ENCODE measurements at places on chromosomes 1 and 21.

DNA sequence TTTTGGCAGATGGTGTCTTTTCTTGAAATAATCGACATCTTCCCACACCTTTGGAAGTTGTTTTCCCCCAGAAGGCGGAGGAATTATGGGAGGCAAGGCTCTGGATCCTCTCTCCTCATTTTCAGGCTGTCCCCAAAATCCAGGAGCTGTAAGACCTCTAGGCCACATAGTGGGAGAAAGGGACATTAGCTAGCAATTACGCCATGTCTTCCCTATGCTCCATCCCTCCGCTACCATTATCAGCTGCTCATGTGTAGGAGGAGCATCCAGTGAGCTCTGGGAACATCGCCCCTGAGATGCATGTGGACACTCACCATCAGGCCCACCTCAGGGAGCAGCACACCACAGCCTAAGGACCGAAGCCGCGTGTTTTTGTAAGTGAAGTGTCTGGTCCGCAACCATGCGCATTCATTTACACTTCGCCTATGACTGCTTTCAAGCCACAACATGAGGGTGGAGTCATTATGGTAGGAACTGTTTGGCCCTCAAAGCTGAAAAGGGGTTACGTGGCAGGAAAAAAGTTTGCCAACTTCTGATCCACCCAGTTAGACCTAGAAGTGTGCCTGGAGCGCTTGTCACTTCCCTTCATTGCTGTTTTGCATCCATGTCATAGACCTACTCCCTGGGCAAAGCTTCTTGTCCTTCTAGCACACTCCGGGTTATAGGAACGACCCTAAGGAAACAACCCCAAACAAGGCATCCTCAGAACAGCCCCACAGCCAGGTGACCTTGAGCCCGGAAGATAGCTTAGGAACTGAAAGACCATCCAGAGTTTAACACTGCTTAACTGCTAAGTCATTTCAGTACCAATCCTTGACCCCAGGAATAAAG lies 85.5 kb downstream of the C1orf94 start:
- DNase-seq = no peak

DNA sequence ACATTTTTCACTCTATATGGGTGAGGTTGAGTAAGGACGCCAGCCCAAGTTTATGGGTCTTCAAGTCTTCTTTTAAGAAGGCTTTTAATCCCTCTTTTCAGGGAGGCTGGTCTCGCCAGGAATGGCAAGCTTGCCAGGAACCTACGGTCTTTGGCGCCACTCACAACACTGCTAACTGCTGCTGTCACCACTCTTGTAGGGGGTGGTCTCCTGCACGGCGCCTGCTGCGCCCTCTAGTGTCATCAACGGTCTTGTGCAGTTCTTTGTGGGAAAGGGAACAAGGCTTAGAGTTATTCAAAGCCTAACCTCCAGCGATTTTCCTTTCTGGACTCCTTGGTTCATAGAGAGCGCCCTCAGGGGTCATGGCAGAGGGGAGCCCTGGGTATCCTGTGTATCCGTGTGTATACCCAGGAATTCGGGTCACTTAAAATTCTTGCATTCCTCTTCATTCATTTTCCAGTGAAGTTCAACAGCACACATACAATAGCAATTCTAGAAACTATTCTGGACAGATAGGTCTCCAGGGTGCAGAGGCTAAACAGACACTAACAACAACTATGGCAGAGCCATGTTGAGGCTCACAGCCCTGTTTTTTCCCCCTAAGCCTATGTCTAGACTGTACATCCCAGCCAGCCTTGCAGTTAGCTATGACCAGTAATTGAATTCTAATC lies 392.8 kb upstream of the CAMK1G start:
- no peak for DNase-seq

GRCh38 chr1:3746389-3746829 lies 5.8 kb upstream of the CCDC27 start:
- no peak for DNase-seq

DNA sequence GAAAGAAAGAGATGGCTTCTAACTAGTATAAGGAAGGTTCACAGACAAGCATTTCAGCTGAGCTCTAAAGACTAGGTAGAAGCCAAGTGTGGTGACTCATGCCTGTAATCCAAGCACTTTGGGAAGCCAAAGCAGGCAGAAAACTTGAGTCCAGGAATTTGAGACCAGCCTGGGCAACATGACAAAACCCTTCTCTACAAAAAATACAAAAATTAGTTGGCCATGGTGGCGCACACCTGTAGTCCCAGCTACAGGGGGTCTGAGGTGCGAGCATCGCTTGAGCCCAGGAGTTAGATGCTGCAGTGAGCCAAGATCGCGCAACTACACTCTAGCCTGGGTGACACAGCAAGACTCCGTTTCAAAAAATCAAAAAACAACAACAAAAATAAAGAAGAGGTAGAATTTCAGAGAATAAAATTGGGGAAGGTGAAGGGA lies 27.8 kb downstream of the FBXO42 start:
- no peak for DNase-seq

DNA sequence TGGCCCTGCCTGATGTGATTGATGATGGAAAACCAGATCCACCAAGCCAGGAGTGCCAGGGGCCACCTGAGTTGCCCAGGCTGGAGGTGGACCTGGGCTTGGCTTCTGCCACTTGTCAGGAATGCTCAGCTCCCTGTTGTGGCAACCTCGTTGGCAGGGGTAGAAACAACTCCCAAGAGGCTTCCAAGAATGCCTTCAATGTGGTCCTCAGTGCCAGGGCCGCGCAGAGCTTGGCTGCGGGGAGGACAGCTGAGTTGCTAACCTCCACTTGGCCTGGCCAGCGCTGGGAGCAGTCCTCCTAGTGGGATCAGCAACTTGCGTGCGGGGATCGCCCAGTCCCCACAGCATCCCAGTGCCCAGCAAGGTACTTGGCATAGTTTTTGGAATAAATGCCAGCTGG lies 9.0 kb downstream of the MYOM3 start:
- DNase-seq = no peak

DNA sequence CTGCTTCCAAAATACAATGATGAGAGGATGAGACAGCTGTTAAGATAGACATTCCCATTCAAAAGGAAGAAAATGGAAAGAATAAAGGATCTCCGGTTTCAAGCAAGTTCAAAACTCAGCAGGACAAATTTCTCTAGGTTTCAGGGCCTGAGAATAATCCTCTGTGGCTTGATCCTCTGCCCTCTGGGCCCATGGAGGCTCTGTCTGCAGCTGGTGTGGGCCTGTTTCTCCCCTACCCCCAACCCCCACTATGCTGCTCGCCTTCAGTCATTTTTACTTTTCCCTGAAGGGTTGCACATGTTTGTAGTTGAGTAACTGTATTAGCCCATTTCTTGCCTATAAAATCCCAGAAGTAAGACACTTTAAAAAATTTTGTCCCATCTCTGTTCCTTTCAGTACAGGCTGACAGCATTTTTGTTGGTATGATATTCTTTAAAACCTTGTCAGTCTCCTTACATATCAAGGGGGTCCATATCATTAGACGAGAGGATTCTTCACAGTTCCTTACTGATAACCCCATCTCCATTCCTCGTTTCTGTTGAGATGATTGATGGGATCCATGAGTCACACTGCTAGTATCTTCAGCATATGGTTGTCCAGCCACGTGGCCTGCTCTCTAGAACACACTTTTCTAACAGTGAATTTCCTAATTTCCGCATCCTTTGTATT lies 10.5 kb downstream of the ZMYM4 start:
- no peak for DNase-seq

DNA sequence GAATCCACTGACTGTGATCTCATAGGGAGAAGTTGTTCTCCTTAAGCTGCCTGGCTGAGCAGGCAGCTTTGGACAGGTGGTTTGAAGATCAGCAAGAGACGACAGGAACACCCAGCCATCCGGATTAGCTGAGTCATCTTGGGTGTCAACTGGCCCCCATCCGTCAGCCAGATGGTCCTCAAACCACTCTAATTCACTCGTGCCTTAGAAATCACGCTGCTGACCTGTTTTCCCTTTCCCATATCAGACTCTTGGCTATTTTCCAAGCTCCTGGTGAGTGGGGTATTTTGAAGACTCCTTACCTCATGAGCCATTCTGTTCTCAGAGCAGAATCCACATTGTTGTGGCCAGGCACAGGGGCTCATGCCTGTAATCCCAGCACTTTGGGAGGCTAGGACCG lies 149.1 kb upstream of the L1TD1 start:
- no peak for DNase-seq

GRCh38 chr1:62076286-62076685 lies 118.4 kb upstream of the L1TD1 start:
- DNase-seq = no peak

- DNase-seq = no peak
These were observed 14.0 kb upstream of the ALX3 start for GRCh38 chr1:110084227-110085078.

GRCh38 chr1:66207484-66207883 lies 326.5 kb upstream of the SGIP1 start:
- no peak for DNase-seq

- no peak for DNase-seq
These were observed 648 bp downstream of the ATP1A1 start for GRCh38 chr1:116373431-116374352.

DNA sequence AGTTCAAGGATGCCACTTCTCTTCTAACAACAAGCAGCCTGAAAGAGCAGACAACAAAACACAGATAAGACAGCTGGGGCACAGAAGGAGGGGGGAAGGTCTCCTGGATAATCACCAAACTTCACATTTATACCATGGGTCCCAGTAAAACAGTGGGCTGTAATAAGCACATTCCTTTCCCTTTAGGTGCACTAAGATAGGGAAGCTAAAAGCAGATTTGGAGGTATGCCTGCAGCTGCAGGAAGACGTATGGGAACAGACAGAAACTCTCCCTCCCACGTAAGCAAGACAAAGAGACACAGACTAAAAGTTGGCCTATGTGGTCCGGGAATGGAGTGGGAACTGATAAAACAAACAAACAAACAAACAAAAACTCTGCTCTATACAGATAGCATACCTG lies 612.1 kb downstream of the MRPL39 start:
- no peak for DNase-seq

GRCh38 chr1:106502659-106503058 lies 553.8 kb upstream of the PRMT6 start:
- DNase-seq = no peak

DNA sequence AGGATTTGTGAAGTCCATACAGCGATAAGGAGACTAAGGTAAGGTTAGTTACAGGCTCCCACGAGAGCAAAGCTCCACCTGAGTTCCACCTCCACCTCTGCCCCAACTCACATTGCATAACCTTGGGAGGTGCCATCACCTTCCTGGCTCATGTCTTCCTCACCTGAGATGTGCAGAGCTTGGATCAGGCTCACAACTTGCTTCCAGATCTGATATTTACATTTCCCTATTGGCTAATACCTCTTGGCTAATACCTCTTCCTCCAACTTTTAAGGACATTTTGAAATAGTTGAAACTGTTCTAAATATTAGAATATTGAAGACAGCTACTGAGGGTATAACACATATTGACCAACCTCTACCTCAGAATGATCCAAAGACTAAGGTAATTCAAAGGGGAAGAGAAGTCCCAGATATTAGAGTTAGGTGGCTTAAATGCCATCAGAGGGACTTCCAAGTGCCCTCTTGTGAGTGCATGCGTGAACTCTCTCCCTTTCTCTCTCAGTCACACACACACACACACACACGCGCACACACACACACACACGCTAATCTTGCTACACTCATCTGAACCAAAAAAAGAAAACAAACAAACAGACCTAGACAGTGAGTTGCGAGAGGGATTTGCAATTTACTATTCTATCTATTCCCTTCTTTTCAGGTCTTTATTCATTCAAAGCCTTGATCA lies 134.3 kb downstream of the PLPP3 start:
- DNase-seq = no peak

DNA sequence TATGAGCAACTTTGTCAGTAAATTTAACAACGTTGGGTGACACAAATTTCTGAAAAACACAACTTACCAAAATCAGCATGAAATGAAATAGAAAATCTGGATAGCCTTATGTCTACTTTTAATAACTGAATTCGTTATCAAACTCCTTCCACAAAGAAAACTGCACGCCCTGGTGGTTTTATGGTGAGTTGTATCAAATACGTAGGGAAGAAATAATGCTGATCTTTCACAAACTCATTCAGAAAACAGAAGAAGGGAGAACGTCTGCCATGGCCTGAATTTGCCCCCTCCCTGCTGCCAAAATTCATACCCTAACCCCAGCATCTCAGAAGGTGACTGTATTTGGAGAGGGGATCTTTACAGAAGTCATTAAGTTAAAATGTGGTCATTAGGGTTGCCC lies 50.0 kb upstream of the COL18A1 start:
- DNase-seq = no peak

DNA sequence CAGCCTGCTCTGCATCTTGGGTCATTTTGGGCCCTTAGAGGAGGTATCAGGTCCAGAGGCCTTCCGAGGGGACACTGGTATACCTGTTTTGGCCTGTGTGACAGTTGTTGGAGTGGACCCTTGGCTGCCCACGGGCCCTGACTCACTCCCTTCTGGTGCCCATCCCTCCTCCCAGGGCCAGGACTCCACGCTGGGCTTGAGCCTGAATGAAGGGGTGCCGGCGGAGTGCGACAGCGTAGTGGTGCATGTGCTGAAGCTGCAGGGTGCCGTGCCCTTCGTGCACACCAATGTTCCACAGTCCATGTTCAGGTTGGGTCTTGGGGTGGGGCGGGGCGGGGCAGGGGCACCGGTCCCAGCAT lies 11.1 kb downstream of the FAAH start:
- DNase-seq = no peak
